ENCODE measurements at places on chromosomes 5 and 9. TPM values are rescaled to one million over a fixed set of nuclear protein-coding genes. Genes with fewer than 3 reads are reported as not detected.

- peak; percentile 62 for DNase-seq
Measured at GRCh38 chr9:37943345-37944265, 39.7 kb upstream of the SLC25A51 start.

- DNase-seq, result no peak
Measured at GRCh38 chr9:117612317-117612716, 91.9 kb upstream of the TLR4 start.

DDX46 gene
- 54.5 TPM for polyA plus RNA-seq

- no peak for DNase-seq
Measured at GRCh38 chr5:88707216-88707965, 175.6 kb downstream of the MEF2C start.

DNA sequence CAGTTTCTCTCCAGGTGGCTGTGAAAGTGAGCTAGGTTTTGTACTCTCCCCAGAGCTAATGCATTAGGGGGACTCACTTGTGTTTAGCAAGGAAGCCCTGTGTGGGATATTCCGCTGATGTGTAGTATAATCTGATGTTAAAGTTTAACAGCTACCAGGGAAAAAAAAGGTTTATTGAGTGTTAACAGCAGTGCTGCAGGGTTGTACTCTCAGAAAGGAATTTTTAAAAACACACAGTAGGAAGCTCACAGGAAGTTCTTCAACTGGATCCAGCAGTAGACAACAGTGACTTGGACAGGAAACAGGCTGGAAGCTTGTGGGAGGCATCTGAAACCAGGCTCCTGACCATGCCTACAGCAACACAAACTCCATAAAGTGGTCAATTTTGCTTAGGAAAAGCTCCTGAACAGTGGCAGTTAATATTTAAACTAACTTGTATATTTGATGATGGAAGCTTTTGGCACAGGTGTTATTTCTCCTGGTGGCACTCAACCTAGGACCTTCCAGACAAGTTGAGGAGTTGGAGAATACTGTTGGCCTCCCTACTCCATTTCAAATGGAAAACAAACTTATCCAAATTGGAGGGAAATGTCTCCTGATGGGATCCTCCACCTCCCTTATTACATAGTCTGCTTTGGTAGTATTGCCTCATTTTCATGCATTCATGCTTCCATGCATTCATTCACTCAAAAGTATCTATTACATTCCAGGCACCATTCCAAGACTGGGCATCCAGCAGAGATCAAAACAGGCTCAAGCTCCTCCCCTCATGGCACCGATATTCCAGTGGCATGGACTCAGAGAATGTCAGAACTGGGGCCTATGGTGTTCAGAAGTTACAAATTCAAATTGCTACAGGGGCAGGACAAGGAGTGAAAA, 54.7 kb downstream of the FOXD1 start:
- DNase-seq, result no peak

BSPRY gene
- 0.17 TPM for polyA plus RNA-seq

DNA sequence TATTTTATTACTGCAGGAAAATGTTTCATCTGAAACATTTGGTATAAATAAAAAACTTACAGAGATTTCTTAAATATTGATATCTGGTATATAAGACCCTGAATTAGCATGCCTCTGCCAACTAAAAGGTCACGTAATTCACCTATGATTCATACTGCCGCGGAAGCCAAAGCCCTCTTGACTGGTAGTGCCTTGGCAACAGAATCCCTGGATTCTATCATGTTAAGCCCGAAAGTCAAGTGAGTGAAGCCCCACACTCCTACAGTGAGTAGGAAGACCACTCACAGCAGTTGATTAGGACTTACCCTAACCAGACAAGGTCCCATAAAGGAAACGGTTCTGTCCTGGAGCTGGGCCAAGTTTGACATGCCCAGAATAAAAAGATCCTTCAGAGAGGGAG, 175.6 kb upstream of the NREP start:
- DNase-seq, result no peak

DNA sequence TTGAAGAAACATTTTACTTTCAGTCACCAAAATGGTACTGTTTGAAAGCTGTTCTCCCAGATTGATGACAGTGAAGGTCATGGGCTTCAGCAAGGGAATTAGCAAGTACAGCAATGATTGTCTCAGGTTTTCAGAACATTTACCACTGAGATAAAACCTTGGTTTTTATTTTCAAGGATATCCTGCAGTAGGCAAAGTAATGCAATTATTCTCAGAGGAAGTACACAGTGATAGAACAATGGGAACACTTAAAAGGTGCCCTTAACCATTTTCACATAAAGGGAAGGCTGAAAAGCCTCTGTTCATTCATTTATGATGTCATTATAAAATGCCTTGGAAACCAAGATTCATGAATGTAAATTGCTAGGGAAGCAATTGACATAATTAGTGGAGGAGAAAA, 471.8 kb upstream of the ACO1 start:
- no peak for DNase-seq

GRCh38 chr9:92719028-92719647, 45.5 kb downstream of the BICD2 start:
- DNase-seq, result no peak

- DNase-seq, result peak; percentile 96
Measured at GRCh38 chr5:75717082-75717922, at the start of gene POC5. Gene POC5 (minus strand): TSS chr5:75717437. CDS start chr5:75712937, 4,500 bp downstream.

DNA sequence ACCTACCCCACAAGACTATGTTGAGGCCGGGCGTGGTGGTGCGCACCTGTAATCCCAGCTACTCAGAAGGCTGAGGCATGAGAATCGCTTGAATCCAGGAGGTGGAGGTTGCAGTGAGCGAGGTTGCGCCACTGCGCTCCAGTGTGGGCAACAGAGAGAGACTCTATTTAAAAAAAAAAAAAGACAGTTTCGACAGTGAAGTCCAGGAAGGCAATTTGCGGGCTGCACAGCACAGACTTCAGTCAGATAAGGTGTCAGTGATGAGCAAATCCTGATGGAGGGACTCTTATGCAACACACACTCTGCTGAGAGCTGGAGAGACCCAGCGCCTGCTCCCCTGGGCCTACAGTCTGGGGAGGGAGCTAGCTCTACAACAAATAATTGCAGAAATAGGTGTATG, 14.2 kb downstream of the CCNJL start:
- DNase-seq, result no peak

DNA sequence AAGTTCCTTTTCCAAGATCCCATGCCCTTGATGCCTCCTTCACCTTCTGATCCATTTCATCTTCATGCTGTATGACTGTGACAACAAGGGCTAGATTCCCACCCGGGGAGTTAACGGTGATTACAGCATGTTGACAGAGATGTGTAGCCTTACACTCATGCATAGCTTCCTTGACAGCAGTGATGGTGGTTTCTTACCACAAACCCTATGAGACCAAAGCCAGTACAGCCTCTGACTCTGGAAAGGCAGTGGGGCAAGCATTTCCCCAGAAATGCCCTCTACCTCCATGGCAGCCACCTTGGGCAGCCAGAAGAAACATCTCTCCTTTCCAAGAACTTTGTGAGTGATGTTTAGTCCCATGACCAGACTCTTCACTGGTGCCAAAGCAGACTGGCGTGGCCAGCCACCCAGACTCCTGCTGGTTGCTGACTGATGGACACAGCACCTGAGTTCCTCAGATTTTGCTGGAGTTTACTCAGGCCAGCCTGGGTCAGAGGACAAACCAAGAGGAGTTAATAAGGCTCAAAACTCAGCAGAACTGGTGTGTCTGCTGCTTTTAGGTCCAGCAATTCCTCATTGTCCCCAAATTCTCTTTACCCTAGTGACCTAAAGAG, 199.7 kb upstream of the SLC27A6 start:
- no peak for DNase-seq

NRG2 gene
- 2.7 TPM for polyA plus RNA-seq

DNA sequence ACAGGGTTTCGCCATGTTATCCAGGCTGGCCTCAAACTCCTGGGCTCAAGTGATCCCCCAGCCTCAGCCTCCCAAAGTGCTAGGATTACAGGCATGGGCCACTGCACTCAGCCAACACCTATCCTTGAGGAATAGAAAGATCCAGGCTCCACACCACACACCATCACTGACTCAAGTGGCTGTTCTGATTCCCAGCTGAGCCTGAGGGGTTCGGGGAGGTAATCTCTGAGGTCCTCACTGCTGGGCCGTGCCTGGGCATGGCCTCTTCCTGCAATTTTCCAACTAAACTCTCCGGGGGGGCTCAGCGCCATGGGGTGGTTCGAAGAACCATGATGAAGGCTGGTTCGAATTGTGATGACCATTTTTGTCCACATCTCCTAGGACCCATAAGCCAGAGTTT, 31.0 kb upstream of the IL17B start:
- DNase-seq, result no peak

- no peak for DNase-seq
Measured at GRCh38 chr5:177154003-177154643, 20.6 kb downstream of the NSD1 start.

IRX2 gene
- polyA plus RNA-seq, result 0.12 TPM

- no peak for DNase-seq
Measured at GRCh38 chr9:87461256-87461655, 36.4 kb upstream of the DAPK1 start.

- DNase-seq, result peak; percentile 87
Measured at GRCh38 chr9:111525056-111525977, at the start of gene ZNF483. Gene ZNF483 (plus strand): TSS chr9:111525179. CDS start chr9:111527396, 2,217 bp downstream.

- no peak for DNase-seq
Measured at GRCh38 chr5:127203818-127204217, 86.8 kb upstream of the MEGF10 start.

GRCh38 chr5:158820891-158821290, 278.8 kb downstream of the EBF1 start:
- no peak for DNase-seq

SHOC1 gene
- not detected for polyA plus RNA-seq

DNA sequence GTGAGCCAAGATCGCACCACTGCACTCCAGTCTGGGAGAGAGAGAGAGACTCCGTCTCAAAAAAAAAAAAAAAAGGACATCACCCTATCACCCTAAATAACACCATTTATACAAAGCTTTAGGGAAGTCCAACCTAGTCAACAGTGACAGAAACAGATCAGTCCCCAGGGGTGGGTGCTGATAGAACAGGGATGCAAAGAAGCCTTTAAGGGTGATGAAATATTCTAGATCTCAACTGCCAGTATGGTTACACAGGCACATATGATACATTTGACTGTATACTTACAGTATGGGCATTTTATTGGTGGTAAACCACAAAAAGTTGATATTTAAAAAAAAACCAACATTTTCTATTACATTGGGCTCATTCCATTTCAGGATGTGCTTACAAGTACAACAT, 4.8 kb downstream of the RETREG1 start:
- DNase-seq, result no peak

- peak; percentile 8 for DNase-seq
Measured at GRCh38 chr5:65151614-65152013, 330.1 kb downstream of the ADAMTS6 start.

GRCh38 chr5:17224858-17225511, 7.6 kb downstream of the BASP1 start:
- no peak for DNase-seq

DNA sequence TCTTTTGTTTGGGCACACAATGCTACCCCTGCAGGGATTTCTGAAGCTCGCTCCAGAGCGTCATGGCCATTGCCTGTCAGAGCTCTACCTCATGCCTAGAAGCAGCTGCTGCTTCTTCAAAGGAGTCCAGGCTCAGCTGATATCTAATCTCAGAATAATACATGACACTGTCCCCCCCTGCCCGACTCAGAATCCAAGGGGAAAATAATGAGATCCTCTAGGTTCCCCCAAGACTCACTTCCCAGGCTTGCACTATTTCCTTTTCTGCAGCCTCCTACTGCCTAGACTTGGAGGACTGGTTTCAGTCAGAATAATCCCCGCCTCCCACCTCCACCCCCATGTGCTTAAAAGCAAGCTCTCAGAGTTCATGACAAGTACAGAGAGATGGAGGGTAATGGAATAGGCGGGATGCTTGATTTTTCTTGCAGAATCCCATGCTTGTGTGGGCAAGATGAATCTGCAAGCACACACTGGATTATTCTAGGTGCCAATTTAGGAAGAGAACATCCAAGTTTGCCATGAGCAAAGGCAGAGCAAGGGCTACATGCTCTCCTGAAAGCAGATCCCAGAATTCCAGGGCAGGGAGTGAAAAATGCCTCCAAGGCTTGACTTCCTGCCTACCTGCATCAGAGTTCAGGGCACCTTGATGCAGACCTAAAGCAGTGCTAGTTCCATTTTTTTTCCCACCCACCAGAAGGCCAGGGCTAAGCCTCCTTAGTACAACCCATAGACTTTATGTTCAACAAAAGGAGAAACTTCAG, 97.4 kb upstream of the IFNK start:
- no peak for DNase-seq

DNA sequence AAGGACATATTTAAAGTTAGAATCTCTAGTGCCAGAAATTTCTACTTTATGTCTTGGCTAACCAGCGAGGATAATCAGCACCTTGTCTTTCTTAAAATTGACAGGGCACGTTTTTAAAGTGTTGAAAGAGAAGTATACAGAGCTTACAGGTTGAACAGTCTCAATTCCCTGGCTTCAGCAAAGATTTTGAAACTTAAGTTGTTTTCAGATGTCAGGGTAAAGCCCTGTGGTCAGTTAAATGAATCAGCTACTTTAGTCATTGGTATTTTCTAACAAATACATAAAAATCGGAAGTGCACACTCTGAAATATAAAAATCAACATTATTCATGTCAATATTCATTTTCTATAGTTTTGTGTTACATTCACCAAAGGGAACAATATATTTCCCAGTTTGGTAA, 29.1 kb downstream of the SNCAIP start:
- no peak for DNase-seq

DNA sequence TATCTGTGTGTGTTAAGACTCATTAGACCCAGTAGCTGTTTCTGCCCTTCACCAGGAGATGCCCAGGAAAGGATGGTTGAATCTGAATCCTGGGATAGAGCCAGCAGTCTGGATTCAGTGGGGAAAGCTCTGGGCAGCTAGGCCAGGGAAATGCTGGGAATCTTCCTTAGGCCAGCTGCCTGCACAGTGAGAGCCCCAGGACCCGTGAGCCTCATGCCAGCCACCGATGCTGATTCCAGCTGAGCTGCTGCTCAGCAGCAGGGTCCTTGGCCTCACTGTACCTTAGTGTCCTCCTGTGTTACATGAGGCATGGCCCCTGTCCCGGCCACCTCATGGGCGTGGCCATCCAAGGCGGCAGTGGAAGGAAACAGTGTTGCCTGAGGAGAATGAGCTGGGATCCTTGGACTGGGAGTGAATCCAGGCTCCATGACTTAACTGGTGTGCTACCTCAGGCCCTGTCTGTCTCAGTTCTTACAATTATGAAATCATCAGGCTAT, 87.1 kb downstream of the AMBP start:
- DNase-seq, result no peak

TAF1L gene
- polyA plus RNA-seq, result 0.08 TPM

RPS23 gene
- 3,390 TPM for polyA plus RNA-seq
